Hematopoietic multipotent progenitor cell treated with erythropoietin and hydrocortisone succinate and interleukin-3 and kit ligand, for 4 days (in vitro differentiated cells): ENCODE measurements at places on chromosomes 5 and 9.
A peak's percentile ranks its signal among the peaks of the same experiment; 100 is the strongest.

DNA sequence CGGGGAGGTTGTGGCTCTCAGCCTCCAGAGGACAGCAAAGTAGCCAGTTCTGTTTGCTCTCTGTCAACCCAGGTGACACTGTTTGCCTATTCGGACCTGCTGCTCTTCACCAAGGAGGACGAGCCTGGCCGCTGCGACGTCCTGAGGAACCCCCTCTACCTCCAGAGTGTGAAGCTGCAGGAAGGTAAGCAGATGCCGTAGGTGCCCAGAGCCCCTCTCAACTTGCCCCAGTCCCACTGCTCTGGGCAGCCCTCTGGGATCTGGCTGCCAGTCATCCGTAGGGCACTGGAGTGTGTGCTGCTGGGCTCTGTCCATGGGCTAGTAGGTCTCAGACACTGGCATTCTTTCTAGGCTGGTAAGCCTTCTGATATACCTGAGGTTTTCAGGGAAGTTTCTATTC, 59.3 kb downstream of the RGS3 start:
- no peak for DNase-seq

DNA sequence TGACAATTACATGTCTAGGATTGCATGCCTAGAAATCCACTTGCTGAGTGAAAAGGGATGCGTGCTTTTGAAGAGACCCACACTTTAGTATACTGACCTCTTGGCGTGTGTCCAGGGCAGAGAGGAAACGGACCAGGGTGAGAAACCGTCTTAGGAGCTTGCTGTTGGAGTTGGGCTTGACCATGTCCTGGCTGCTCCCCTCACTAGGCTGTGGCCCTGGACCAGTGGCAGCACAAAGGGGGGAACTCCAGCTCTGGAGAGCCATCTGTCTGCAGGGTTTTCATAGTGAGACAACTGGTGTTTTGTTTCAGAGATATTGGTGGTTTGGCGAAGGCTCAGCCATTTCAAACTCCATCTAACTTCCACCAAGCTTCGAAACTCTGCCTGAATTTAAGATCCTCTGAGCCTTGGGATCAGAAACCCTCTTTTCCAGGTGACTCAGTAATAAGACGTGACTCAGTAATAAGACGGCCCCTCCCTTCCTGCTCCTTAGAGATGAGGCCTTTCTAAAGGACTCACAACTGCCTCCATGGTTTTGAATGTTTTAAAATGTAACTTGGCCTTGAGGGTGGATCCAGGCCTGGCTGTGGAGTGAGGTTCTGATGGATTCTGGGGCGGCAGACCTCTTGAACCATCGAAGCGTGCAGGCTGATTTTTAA, 165.8 kb downstream of the MELK start:
- no peak for DNase-seq

DNA sequence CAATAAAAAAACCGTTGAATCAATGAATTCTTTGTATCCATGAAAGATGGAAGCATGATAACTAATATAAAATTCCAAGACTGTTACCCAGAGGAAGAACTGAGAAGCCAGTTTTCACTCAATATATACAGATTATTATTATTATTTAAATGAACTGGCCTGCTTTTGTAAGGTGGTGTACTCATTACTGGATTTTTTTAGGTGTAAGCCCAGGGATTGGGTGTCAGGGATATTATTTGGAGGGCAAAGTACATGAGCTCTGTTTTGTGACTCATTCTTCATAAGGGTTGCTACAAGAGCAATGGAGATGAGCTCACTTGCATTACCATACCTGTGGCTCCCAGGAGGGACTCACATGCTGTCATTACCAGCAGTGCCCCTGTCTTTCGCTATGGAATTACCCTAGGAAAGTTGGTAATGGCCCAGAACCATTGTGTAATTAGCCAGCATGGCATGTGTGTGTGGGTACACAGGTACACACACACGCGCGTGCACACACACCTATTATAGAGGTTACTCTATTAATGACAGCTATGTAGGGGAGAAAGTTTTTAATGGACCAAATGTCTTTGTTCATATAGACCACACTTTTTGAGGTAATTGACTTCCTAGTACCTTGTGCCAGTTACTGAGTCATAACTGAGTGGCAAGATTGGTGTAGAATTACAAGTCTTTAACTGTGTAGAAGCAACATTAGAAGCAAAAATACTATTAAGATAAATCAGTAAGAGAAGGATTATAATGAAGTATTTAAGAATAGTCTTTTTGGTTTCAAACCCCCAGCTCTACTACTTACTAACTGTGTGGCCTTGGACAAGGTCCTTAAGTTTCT, 143.4 kb downstream of the GDNF start:
- no peak for DNase-seq

GRCh38 chr5:32724526-32724925, 13.4 kb downstream of the NPR3 start:
- no peak for DNase-seq

DNA sequence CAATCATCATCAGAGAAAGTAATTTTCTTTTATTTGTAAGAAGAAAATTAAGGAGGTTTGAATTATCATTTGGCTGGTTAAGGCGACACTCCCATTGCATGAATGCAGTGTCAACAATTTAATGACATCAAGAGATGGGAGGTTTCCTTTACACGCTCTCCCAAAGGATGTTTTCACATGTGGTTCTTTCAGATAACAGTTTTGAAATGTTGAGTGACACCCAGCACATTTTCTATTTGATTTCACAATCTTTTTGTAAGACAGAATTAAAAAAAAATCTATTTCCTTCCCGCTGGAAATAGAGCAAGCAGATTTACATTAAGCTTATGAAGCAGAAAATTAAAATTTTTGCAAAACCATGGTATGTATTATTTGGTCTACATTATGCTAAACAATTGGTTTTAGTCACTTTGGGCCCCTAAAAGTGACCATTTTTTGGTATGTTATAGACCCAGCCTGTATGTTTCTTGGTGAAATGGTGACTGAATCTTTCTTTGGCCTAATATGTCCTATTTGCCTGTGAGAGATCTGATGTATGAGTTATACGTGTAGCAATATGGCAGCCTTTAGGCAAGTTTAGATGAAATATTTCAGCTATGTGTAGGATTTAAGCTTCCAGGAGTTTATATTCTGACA, 18.9 kb upstream of the ANKRD55 start:
- peak; percentile 91 for DNase-seq

GRCh38 chr9:135332979-135333748, 146.4 kb upstream of the PPP1R26 start:
- no peak for DNase-seq

DNA sequence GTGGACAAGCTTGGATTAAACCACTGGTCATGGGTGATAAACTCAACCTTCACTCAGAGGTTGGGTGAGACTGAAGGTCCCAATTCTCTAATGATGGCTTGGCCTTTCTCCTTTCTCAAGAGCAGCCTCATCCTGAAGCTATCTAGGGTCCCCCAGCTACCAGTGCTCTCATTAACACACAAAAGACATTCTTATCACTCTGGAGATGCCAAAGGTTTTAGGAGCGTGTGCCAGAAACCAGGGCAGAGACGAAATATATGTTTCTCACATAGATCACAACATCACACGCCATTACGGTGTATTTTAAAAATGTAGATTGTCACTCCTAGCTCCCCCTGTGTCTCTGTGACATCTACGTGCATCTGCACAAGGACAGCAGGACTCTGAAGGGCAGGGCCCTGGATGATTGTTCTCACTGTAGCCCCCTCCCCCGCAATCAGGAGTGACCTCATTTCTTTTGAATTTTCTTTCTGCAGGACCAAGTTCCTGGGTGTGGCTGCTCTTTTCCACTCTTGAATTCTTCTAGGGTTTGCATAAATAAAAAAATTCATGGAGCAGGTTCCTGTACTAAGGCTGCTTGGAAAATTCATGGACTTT, 311.3 kb downstream of the GADD45G start:
- DNase-seq: no peak

- DNase-seq: no peak
Observed at GRCh38 chr5:113122053-113122452, 145.5 kb downstream of the DCP2 start.

DNA sequence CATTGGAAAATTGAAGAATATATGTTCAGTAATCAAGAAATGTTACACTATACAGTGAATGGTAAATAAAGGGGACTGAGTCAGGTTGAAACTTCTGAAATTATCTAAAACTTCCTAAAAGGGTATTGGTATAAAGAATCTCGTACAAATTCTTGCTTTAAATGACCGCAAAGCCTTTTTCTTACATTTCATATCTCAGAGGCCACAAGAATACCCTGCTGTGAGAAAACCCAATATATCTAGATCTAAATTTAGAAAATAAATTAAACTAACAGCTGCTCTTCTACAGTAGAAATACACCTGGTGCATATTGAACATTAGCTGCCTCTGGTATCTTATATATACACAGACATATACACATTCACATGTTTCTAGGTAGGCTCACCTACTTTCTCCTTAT, 221.7 kb downstream of the PCSK5 start:
- no peak for DNase-seq

GRCh38 chr9:132114102-132114707, 34.5 kb upstream of the MED27 start:
- peak; percentile 76 for DNase-seq

DNA sequence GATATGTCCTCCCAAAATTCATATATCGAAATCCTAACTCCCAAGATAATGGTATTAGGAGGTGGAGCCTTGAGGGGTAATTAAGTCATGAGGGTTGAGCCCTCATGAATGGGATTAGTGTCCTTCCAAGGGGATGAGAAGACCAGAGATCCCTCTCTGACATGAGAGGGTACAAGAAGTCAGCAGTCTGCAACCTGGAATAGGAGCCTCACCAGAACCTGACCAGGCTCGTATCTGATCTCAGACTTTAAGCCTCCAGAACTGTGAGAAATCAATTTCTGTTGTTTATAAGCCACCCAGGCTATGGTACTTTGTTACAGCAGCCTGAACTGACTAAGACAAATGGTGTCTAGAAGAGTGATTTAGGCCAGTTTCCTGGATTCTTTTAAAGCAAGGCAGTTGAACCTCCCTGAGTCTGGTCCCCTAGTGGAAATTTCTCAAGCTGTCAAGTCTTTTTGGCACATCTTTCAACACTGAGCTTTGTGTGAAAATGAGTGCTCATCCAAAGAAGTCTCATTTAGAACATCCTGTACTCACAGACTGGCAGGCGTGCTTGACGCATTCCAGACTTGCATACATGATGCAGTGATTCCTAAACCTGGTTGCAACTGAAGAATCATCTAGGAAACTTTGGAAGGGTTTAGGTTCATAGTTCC, 254.8 kb upstream of the PPP1R2B start:
- no peak for DNase-seq
